Testis (tissue), 5 donors: ENCODE measurements at places on chromosomes 16 and 17. TPM values are rescaled to one million over a fixed set of nuclear protein-coding genes. Genes with fewer than 3 reads are reported as not detected.

GRCh38 chr17:28748852-28749515 is 5.2 kb downstream of the TRAF4 start:
- peaks cover 36% of the 10 kb centered on the region for H3K4me1 ChIP-seq
- no peaks in the 10 kb centered on the region for H3K27me3 ChIP-seq
- no peak overlapping the region for H3K4me3 ChIP-seq
- no peaks in the 10 kb centered on the region for H3K36me3 ChIP-seq

DNA sequence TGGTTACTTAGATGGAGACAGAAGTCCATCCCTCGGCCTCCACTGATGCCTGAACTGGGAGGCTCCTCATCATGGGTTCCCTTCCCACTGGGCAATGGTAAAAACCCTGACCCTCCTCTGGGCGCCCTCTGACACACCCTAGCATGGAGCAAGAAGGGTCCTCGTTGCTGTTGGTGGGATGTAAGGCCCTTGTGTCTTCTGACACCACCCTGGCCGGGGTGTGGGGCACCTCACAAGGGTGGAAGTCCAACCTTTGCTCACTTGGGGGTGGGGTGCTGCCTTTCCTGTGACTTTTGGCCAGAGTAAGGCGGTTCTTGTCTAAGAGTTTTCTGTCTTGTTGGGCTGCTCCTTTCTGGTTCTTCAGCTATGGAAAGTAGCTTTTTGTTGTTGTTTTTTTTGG is 28.7 kb downstream of the MPRIP start:
- H3K36me3 ChIP-seq = no peaks in the 10 kb centered on the region
- no peaks in the 10 kb centered on the region for H3K27me3 ChIP-seq
- peaks cover 21% of the 10 kb centered on the region for H3K4me1 ChIP-seq
- no peak for DNase-seq
- no peak overlapping the region for H3K4me3 ChIP-seq
- H3K27ac ChIP-seq = no peak overlapping the region

DNA sequence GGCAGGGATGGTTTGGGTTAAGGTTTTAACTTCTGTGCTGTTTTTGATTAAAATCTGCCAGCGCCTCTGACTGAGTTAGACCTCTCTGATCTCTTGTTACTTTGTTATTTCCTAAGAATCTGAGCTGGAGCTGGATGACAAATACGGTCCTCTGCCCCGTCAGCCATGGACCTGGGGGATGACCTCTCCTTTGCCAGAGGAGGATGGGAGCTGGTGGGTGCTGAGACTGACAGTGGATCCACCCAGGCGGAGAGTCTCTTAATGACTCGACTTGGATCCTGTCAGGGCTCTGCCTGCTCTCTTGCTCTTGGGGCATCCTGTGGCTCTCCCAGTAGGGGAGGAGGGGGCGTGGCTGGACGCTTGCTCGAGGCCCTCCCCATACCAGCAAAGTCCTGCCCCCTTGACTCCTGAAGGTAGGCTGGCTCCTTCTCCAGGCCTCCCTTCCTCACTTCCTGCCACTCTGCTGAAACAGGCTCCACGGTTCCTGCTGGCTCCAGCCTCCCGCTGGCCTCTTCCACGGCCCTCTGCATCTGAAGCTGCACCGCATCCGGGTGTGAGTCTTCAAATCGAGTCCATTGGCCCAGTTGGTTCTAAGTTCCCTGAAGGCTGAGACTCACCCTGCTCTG is 24.8 kb upstream of the MAP3K14 start:
- no peaks in the 10 kb centered on the region for H3K27me3 ChIP-seq
- DNase-seq = peak; percentile 26
- H3K4me1 ChIP-seq = peaks cover 39% of the 10 kb centered on the region
- no peak overlapping the region for H3K27ac ChIP-seq
- H3K4me3 ChIP-seq = no peak overlapping the region

DNA sequence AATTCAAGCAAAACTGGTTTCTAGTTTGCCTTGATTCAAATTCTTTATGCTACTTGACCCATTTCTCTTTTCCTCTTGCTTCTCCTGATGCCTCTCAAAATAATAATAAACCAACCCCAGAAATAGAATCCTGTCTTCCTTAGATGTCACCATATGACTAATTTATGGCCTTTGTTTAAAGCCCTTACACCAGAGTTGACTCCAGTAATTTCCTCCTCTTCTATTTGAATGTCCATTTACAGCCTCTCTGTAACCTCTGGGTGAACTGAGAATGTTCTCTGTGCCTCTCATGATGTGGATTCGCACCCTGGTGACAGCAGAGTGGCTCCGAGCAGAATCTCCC is 31.5 kb downstream of the ZFHX3 start:
- peaks cover 11% of the 10 kb centered on the region for H3K4me1 ChIP-seq
- no peaks in the 10 kb centered on the region for H3K36me3 ChIP-seq
- H3K4me3 ChIP-seq = no peak overlapping the region
- no peak overlapping the region for H3K27ac ChIP-seq
- no peaks in the 10 kb centered on the region for H3K27me3 ChIP-seq

- no peak overlapping the region for H3K4me3 ChIP-seq
- peaks cover 8% of the 10 kb centered on the region for H3K4me1 ChIP-seq
- no peaks in the 10 kb centered on the region for H3K36me3 ChIP-seq
- H3K27me3 ChIP-seq = no peaks in the 10 kb centered on the region
- no peak for DNase-seq
These were observed 260.1 kb downstream of the SNX29 start for GRCh38 chr16:12236589-12236988.

GRCh38 chr16:55641430-55642056 is 14.2 kb upstream of the SLC6A2 start:
- H3K27ac ChIP-seq = no peak overlapping the region
- no peak for DNase-seq
- no peak overlapping the region for H3K4me3 ChIP-seq
- no peaks in the 10 kb centered on the region for H3K36me3 ChIP-seq
- H3K4me1 ChIP-seq = no peaks in the 10 kb centered on the region
- H3K27me3 ChIP-seq = no peaks in the 10 kb centered on the region

DNA sequence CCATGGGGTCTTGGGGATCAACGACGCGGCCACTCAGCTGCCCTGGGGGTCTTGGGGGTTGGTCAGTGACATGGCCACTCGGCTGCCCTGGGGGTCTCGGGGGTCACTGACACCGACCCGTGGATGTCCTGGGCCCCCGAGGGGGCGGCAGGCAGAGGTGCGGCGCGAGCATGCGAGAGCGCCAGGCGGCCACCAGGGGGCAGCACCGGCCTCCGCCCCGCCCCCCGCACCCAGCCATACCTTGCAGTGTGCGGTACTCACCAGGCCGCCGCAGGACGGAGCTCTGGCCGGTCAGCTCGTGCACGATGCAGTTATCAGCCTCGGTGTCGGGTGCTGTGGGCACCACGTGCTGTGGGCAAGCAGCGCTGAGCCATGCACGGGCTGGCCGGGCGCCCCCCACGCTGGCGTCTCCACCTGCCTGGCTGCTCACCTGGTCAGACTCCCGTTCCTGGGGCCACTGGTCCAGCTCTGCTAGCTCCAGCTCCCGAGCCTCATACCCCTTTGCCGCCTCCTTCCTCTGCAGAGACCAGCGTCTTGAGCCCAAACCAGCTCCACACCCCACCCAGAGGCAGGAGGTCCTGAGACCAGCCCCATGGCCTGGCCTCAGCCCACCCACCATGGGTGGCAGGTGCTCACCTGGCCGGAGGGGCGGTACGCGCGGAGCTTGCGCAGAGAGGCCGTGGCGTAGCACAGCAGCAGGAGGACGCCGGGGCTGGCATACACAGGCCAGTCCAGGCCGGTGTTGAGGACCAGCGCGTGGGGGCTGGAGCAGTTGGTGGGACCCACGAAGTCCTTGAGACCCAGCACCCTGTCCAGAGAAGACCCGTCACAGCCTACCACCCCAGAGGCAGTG is 31.2 kb downstream of the CTU2 start:
- no peak overlapping the region for H3K4me3 ChIP-seq
- H3K36me3 ChIP-seq = no peaks in the 10 kb centered on the region
- no peak overlapping the region for H3K27ac ChIP-seq
- DNase-seq = peak; percentile 85
- H3K4me1 ChIP-seq = no peaks in the 10 kb centered on the region
- H3K27me3 ChIP-seq = no peaks in the 10 kb centered on the region

The TPSD1 gene
- 1.1 TPM for total RNA-seq

GRCh38 chr16:10652730-10653590 is 41.8 kb downstream of the TEKT5 start:
- no peaks in the 10 kb centered on the region for H3K36me3 ChIP-seq
- no peaks in the 10 kb centered on the region for H3K27me3 ChIP-seq
- H3K4me1 ChIP-seq = no peaks in the 10 kb centered on the region
- no peak overlapping the region for H3K27ac ChIP-seq

The NT5M gene
- total RNA-seq = 33.5 TPM

The NUPR1 gene
- 46.6 TPM for total RNA-seq

- H3K4me3 ChIP-seq = no peak overlapping the region
- H3K4me1 ChIP-seq = no peaks in the 10 kb centered on the region
- no peaks in the 10 kb centered on the region for H3K27me3 ChIP-seq
- H3K27ac ChIP-seq = no peak overlapping the region
These were observed 52.3 kb downstream of the RPGRIP1L start for GRCh38 chr16:53651357-53651756.

The TBC1D3L gene
- total RNA-seq = 27.7 TPM

GRCh38 chr16:7744546-7745264 is 412.1 kb downstream of the RBFOX1 start:
- no peak for DNase-seq
- no peaks in the 10 kb centered on the region for H3K4me1 ChIP-seq
- H3K27me3 ChIP-seq = no peaks in the 10 kb centered on the region
- no peak overlapping the region for H3K27ac ChIP-seq
